ENCODE measurements at places on chromosomes 2 and 18.

GRCh38 chr2:58638256-58638805 is 397.2 kb upstream of the FANCL start:
- no peak for DNase-seq

GRCh38 chr2:65788556-65788955 is 356.2 kb upstream of the SPRED2 start:
- DNase-seq = no peak

GRCh38 chr2:53859206-53860181 is at the start of gene GPR75:
GPR75 (minus strand) TSS chr2:53859967; CDS start chr2:53854756, 5,211 bp downstream.
- DNase-seq = no peak

- no peak for DNase-seq
These were observed 18.4 kb upstream of the GMCL1 start for GRCh38 chr2:69811018-69811417.

GRCh38 chr2:200713704-200714064 is 98.0 kb upstream of the BZW1 start:
- DNase-seq = no peak

DNA sequence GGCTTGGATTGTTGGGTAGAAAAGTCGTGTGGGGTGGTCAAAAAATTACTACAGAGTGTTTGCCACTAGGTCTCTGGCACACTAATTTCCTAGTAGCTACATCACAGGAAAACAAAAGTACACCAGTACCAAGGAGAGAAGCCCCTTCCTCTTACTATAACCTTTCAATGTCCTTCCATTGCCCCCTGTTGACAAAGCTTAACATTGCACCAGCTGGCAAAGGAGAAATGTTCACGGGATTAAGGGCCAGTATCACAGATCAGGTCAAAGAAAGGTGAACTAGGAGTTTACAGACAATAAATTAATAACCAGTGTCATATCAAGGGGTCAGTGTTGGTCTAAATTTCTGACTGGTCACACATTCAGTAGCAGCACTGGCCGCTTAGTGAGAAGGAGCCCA is 1139.6 kb upstream of the FAM98A start:
- DNase-seq = no peak

- DNase-seq = no peak
These were observed 29.8 kb downstream of the TMEM87B start for GRCh38 chr2:112084689-112085374.

DNA sequence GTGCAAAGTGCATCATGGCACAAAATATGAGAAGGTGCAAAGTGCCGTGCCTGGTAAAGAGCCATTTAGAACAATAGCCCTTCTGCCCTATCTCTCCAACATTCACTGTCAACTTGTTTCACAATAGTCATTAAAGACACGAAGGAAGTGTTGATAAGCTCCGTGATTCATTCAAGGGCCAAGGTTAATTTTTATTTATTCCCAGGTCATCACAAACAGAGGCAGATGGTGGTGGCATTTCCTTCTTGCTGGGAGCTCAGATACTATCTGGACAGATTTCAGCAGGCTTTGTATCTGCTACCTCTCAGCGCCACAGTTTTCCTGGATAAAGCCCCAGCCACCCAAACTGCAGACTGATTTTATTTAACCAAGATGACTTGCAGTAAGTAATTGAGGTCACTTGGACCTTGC is 309.3 kb downstream of the ZNF521 start:
- no peak for DNase-seq

DNA sequence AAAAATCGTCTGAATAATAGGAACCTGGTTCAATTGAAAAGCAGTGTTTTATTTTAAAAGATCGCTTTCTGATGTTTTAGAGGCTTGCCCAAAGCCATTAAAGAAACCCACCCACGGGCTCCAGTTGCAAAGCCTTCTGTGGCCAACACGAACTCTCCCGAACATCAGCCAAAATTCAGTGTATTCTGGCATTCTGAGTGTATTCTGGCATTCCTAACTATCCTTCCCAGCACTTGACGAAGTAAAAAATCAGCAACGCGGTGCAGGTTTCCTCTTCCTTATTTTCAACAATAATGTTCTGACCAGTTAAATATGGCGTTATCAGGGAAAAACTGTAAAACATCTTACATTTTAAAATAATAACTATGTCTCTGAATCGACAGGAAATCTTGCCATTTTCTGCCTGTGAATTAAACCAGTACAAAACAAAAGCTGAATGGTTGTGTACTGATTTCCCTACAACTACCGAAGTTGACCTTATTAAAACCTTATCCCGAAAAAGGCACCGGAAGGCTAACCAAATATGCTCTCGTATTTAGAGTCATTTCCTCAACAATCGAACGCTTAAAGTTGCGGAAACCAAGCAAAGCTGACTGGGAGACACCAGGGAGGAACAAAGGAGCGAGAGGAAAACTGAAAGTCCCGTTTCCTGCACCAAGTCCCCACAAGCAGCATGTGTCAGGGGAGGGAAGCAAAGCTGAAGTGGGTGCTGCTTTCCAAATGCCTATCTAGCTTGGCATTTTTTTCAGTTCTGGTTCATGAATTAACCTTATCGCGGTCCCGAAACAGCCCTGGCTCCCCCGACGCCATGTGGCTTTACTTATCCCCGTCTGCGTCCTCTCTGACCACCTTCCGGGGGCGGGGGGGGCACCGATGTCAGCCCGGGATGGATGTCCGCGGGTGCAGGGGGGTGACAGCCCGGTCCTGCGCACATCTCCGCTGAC is 44.3 kb downstream of the ZNF516 start:
- no peak for DNase-seq

GRCh38 chr2:190781604-190782198 is 98.9 kb upstream of the GLS start:
- DNase-seq = no peak

- DNase-seq = no peak
These were observed 63.9 kb downstream of the PPP1R1C start for GRCh38 chr2:182049372-182050148.

DNA sequence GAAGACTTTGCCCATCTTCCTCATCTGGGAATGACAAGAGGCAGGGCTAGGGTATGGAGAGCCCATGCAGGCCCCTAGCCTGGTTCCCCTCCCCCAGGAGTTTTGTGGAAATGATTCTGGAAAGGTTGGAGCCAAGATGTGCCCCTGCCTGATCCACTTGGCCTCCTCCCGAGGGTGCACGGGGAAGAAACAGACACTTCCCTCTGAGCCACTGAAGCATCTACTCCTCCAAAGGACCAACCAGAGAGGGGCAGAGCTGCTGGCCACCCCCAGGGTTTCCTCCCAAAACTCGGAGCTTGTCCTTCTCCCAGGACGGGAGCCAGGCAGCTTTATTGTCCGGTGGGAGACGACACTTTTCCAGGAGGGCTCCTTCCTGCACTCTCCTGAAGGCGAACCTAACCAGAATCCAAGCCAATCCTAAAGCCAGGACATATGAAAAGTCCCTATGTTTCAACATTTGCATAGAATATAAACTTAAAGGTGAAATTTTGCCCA is 149.2 kb upstream of the COPS8 start:
- no peak for DNase-seq

GRCh38 chr2:70385966-70386595 is 84.2 kb upstream of the FAM136A start:
- no peak for DNase-seq

DNA sequence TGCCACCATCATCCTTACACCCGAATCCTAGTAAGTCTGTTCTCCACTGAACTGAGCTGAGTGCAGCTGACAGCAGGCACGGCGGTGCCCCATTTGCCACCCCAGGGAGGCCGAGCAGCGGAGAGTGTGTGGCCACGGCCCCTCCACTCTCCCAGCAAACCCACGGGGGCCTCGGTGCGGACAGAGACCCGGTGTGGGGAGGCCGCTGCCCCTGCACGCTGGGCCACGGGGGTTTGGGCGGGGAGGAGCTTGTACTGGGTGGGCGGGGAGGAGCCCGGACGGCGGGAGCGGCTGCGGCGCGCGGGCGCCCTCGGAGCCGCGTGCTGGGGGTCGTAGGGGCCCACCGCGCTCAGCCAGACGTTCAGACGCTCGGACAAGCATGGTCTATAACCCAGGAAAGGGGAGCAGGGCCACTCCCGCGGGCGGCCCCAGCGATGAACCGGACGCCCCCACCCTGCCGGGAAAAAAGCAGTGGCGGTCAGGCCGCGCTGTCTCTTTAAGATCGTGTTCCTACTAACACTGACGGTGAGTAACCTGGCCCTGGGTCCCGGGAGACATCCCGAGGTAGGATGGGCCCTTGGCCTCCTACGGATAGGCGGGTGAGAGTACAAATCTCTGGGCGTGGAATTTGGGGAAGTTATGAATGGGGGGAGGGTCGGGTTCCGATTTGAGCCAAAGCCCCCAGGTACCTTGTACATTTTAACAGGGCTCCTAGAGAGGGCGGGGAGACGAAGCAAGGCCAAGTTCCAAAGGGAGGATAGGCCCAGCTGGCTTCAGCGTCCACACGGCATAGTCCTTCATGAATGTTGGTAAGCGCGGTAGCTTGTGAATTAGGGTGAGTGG is at the start of gene ITPRIPL1:
Gene ITPRIPL1 (plus strand): TSS at position 277 of the 843 bp plus-strand sequence. CDS start 523 bp downstream, at position 800.
- DNase-seq = no peak

DNA sequence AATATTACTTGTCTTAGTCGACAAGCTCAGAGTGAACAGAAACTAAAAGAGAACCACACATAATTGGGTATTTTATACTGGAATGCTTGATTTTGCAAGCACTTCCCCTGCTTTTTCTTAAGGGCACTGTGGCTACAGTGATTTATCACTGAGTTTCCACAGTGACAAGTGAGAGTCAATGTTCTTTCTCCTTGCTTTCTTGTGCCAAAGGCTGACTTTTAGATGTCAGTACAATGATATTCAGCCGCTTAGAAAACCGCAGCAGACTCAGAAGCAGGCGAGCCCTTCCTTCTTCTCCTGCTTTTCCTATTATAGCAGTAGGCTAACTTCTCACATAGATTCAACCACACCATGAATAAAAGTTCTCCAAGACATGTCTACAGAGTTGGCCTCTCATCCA is 1603.6 kb upstream of the NXPH2 start:
- DNase-seq = no peak

DNA sequence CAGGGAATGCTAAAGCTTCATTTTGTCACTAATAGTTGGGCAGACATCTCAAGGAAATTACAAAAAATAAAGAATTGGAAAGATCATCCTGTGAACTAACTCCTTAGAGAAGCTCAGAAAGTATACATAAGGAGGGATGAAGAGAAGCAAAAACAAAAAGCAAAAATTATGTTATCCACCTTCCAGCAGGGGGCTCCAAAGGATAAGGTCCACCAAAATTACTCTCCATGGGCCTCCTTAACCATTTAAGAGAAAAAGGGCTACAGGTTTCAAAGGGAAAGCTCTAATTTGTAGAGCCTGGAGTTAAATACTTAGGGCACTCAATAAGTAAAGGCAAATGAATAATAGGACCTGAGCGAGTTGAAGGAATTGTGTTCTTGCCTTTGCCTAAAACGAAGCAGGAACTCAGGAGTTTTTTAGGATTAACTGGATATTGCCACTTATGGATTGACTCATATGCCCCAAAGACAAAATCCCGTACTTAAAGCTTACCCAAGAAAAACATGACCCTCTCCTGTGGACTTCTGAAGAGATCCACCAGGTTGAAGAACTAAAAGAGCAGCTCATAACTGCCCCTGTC is 1167.9 kb downstream of the DSC3 start:
- peak; percentile 5 for DNase-seq

GRCh38 chr18:77346208-77346810 is 96.7 kb downstream of the GALR1 start:
- no peak for DNase-seq

DNA sequence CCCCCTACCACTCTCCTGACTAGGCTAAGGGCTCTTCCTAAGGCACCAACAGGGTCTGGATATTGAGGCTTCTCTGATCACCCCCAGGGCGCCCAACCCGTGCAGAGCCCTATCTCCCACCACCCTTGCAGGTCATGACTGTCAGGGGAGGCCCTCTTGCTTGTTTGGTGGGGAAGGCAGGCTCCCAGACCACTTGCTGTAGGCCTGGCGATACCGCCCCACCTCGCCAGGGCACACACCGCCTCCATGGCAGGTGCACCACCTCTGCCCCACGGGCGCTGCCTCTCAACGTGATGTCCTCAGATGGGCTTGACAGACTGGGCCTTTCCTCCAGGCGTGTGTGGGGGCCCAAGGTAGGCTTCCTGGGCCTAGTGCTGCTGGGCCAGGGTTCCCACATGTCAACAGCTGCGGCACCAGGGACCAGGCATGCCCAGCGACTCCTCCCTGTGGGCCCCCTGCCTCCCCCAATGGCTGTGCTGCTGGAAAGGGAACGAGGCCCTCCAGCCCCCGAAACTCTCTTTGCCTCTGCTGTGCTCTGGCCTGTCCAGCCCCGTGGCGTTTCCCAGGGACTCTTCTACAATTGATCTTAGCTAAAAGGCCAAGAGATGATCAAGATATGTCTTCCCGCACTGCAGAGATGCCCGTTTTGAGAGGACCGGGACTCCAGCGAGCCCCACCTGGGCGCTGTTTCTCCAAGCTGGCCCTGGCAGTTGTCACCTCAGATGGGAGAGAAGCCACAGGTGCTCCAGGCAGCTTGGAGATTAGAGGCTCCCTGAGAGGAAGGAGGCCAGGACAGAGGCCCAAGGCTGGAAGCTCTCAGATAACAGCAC is 7.5 kb downstream of the NPPC start:
- DNase-seq = no peak

- DNase-seq = no peak
These were observed 77.4 kb downstream of the APLF start for GRCh38 chr2:68544811-68545210.
